H4 (cell line): ENCODE measurements at places on chromosomes 11 and 22. TPM values are rescaled to one million over a fixed set of nuclear protein-coding genes. Genes with fewer than 3 reads are reported as not detected.

Gene CDC42BPG
- 0.02 TPM in 1 of 2 replicates, not detected in the other for total RNA-seq

Gene HBD
- total RNA-seq, result not detected in 2 replicates

Gene GAL3ST1
- total RNA-seq, result not detected in 2 replicates

Gene TTC12
- 10.8 and 17.2 TPM in 2 replicates for total RNA-seq

Gene PLAAT2
- total RNA-seq, result not detected in 2 replicates

Gene DNAJB13
- total RNA-seq, result not detected in 2 replicates

Gene KCNJ11
- total RNA-seq, result 0.12 TPM in 1 of 2 replicates, not detected in the other

Gene ANKK1
- 0.06 TPM in 1 of 2 replicates, not detected in the other for total RNA-seq

Gene SPINDOC
- total RNA-seq, result 13.1 and 14.4 TPM in 2 replicates

Gene RAB3IL1
- total RNA-seq, result 2.3 and 7.4 TPM in 2 replicates

Gene GLB1L2
- 17.0 and 22.5 TPM in 2 replicates for total RNA-seq

Gene OR52E8
- not detected in 2 replicates for total RNA-seq

Gene FJX1
- 11.3 and 14.5 TPM in 2 replicates for total RNA-seq

Gene ANGPTL5
- total RNA-seq, result not detected in 2 replicates

Gene KCNJ5
- total RNA-seq, result not detected in 2 replicates

Gene TREH
- not detected in 2 replicates for total RNA-seq

Gene MISFA
- total RNA-seq, result 2.8 and 4.3 TPM in 2 replicates

Gene PATZ1
- total RNA-seq, result 4.7 and 7.2 TPM in 2 replicates

Gene PIWIL4
- total RNA-seq, result not detected in 2 replicates

Gene NRGN
- 7.1 and 9.4 TPM in 2 replicates for total RNA-seq

Gene SLC29A2
- total RNA-seq, result 0.39 and 0.62 TPM in 2 replicates

Gene FGF19
- 0.17 TPM in 1 of 2 replicates, not detected in the other for total RNA-seq

Gene GALNT18
- 5.0 and 6.8 TPM in 2 replicates for total RNA-seq

Gene LRRC56
- total RNA-seq, result 0.18 and 0.19 TPM in 2 replicates

Gene SDF2L1
- total RNA-seq, result 33.6 and 38.7 TPM in 2 replicates

Gene CDC42EP2
- total RNA-seq, result 1.9 and 2.5 TPM in 2 replicates

Gene SCN2B
- not detected in 2 replicates for total RNA-seq

Gene DEUP1
- total RNA-seq, result not detected in 2 replicates

Gene CREB3L1
- 0.60 and 1.3 TPM in 2 replicates for total RNA-seq

Gene LRP5
- total RNA-seq, result 14.1 and 22.7 TPM in 2 replicates

Gene C11orf91
- total RNA-seq, result not detected in 2 replicates

Gene OLFML1
- 0.21 and 0.33 TPM in 2 replicates for total RNA-seq

Gene PGA5
- total RNA-seq, result not detected in 2 replicates

Gene CRYBA4
- not detected in 2 replicates for total RNA-seq

Gene ADAMTS15
- 0.62 and 0.82 TPM in 2 replicates for total RNA-seq

Gene PAFAH1B2
- total RNA-seq, result 103 and 108 TPM in 2 replicates

Gene DEFB131B
- not detected in 2 replicates for total RNA-seq

Gene TBX10
- total RNA-seq, result not detected in 2 replicates

Gene PHETA2
- total RNA-seq, result not detected in 2 replicates

Gene SULT4A1
- total RNA-seq, result 0.33 TPM in 1 of 2 replicates, not detected in the other

Gene NPAS4
- total RNA-seq, result not detected in 2 replicates

Gene KRTAP5-9
- total RNA-seq, result not detected in 2 replicates

Gene NXPE2
- not detected in 2 replicates for total RNA-seq

Gene RCOR2
- total RNA-seq, result 0.49 and 0.66 TPM in 2 replicates

Gene MRGPRF
- total RNA-seq, result not detected in 2 replicates
